DMS53 (cell line): ENCODE measurements at places on chromosomes 1 and 21.

DNA sequence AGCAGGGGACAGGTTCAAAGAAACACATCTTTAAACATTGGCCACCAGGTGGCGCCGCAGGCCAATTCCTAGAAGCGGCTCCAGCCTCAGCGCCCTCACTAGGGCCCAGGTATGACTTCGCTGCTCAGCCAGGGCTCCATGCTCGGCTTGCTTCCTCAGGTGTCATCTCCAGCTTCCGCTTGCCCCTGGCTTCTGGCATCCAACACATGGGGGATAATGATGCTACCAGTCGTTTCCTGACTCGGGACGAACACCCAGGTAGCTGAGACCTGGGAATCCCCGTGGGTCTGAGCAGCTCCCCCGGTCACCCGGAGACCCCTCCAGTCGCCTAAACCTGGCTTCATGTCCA, 8.5 kb upstream of the MEX3A start:
- DNase-seq, result peak; percentile 95

- no peak for DNase-seq
Measured at GRCh38 chr1:216890871-216891270, 167.6 kb upstream of the ESRRG start.

- DNase-seq, result peak; percentile 69
Measured at GRCh38 chr1:1420654-1421141, 378 bp downstream of the ANKRD65 start.

DNA sequence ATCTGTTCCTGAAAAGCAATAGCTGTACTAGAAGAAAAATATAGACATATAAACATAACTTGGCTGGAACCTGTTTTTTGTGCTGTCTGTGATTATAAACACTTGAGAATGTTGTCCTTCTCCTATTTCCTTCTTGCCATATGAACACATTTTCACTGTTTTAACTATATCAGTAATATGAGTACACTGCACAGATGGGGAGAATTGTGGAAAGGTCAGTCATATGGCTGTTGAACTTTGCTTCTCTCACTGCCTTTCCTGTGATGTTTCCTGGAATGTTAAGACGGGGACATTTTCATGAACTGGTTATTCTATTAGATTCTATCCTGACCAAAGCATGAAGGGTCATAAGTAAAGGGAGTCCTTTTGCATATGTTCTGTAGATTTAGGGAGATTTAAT, 24.9 kb downstream of the HMCN1 start:
- DNase-seq, result peak; percentile 31

- no peak for DNase-seq
Measured at GRCh38 chr1:180898441-180899219, 14.1 kb upstream of the KIAA1614 start.
